Lung (tissue), 17 donors: ENCODE measurements at places on chromosomes 3 and 15. TPM values are rescaled to one million over a fixed set of nuclear protein-coding genes. Genes with fewer than 3 reads are reported as not detected.

DNA sequence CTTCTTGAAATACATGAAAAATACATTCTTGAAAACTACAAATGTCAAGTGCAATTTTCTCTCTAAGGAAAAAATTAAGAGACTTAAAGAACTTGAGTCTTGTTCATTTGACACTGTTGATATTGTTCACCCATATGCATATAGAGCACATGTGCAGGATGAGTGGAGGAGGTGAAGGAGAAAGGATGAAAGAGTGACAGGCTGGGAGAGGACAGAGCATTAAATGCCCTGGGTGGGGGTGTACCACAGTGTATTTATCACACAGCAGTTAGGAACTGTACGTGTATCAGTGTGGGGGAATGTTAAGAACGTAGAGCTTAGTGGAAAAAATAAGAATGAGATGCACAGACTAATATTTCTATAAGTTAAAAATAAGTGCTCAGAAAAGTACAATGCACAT, 45.7 kb downstream of the CTDSPL start:
- no peaks in the 10 kb centered on the region for H3K36me3 ChIP-seq
- no peak overlapping the region for H3K4me3 ChIP-seq
- no peak for DNase-seq
- no peaks in the 10 kb centered on the region for H3K27me3 ChIP-seq
- H3K4me1 ChIP-seq = peaks cover 24% of the 10 kb centered on the region
- H3K27ac ChIP-seq = no peak overlapping the region

GRCh38 chr15:52080031-52080430, 32.5 kb downstream of the BCL2L10 start:
- H3K4me1 ChIP-seq = no peaks in the 10 kb centered on the region
- H3K4me3 ChIP-seq = no peak overlapping the region
- H3K27ac ChIP-seq = no peak overlapping the region
- no peaks in the 10 kb centered on the region for H3K36me3 ChIP-seq
- DNase-seq = no peak
- no peaks in the 10 kb centered on the region for H3K27me3 ChIP-seq

GRCh38 chr3:126100269-126100633, 16.3 kb upstream of the SLC41A3 start:
- H3K27ac ChIP-seq = no peak overlapping the region
- DNase-seq = no peak
- no peak overlapping the region for H3K4me3 ChIP-seq
- H3K36me3 ChIP-seq = no peaks in the 10 kb centered on the region

GRCh38 chr3:124234852-124235252, 242.9 kb upstream of the ROPN1 start:
- peaks cover 2% of the 10 kb centered on the region for H3K36me3 ChIP-seq
- H3K27me3 ChIP-seq = no peaks in the 10 kb centered on the region
- DNase-seq = peak; percentile 25
- no peak overlapping the region for H3K27ac ChIP-seq

GRCh38 chr15:64305261-64305660, 50.7 kb downstream of the CSNK1G1 start:
- H3K27me3 ChIP-seq = no peaks in the 10 kb centered on the region
- H3K4me1 ChIP-seq = no peaks in the 10 kb centered on the region
- H3K27ac ChIP-seq = no peak overlapping the region
- H3K36me3 ChIP-seq = peaks cover 2% of the 10 kb centered on the region
- DNase-seq = no peak

DNA sequence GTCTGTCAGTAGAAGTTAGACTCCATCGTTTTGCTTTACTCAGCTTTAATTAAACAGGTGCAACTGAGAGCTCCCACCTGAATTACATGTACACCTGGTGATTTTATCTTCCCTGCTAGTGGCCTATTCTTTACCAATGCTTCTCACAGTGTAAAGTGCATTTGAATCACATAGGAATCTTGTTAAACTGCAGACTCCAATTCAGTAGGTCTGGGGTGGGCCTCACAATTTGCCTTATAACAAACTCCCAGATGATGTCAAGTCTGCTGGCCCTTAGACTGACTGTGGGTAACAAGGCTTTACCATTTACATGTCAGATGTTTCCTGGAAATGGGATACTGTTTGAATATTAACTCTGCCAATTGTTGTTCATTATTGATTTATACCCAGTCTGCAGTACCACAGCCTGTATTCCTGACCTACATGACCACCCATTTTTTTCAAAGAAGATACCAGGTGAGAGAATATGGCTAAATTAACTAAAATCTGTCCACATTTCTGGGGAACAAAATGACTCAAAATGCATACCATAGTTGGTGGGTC, 37.2 kb downstream of the CMSS1 start:
- no peaks in the 10 kb centered on the region for H3K36me3 ChIP-seq
- H3K4me3 ChIP-seq = no peak overlapping the region
- no peak for DNase-seq
- H3K27ac ChIP-seq = no peak overlapping the region

- no peaks in the 10 kb centered on the region for H3K27me3 ChIP-seq
- H3K4me1 ChIP-seq = peaks cover 37% of the 10 kb centered on the region
- DNase-seq = peak; percentile 64
- peaks cover 8% of the 10 kb centered on the region for H3K36me3 ChIP-seq
- H3K27ac ChIP-seq = peak overlapping the region; percentile 90
Observed at GRCh38 chr15:37016231-37016630, 84.1 kb downstream of the MEIS2 start.

DNA sequence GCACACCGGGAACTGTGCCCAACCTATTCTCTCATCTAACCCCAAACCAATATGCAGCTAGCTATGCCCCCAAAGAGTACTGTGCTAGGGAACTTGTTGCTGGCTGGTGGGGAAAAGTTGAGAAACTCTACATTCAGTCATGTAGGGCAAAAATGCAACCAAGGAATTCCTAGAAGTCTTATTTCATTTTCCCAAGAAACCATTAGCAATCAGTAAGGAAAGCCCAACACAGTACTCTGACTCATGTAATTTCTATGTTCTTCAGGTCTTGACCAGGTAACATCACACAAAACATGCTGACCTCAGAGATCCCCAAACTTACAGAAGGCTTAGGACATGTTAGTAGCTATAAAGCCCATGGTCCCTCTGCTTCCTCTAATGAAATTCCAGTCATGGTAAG, 52.1 kb downstream of the TASOR start:
- H3K4me1 ChIP-seq = peaks cover 4% of the 10 kb centered on the region
- no peak for DNase-seq
- no peak overlapping the region for H3K27ac ChIP-seq
- H3K27me3 ChIP-seq = no peaks in the 10 kb centered on the region
- no peak overlapping the region for H3K4me3 ChIP-seq

DNA sequence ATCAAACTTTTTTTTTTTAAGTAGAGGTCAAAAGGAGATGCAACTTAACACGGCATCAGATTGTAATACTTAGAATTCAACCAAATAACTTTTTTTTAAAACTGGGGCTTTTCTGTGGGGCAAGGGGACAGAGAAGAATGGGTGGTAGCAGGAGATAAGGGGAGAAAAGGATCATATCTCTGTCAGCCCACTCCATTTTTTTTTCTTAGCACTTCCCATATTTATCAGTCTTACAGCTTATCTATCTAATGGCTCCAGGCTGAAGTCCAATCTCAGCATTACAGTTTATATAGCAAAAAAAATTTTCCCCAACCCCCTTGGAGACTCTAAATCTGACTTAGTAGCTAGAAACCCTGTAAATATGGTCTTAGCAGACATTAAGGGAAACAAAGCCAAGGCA, 69.3 kb downstream of the PIK3R4 start:
- H3K4me1 ChIP-seq = no peaks in the 10 kb centered on the region
- H3K4me3 ChIP-seq = no peak overlapping the region
- DNase-seq = no peak
- H3K27ac ChIP-seq = no peak overlapping the region
- no peaks in the 10 kb centered on the region for H3K27me3 ChIP-seq

- no peaks in the 10 kb centered on the region for H3K4me1 ChIP-seq
- no peaks in the 10 kb centered on the region for H3K27me3 ChIP-seq
- no peaks in the 10 kb centered on the region for H3K36me3 ChIP-seq
- peak; percentile 41 for DNase-seq
Observed at GRCh38 chr3:13308380-13308801, 111.7 kb downstream of the NUP210 start.

DNA sequence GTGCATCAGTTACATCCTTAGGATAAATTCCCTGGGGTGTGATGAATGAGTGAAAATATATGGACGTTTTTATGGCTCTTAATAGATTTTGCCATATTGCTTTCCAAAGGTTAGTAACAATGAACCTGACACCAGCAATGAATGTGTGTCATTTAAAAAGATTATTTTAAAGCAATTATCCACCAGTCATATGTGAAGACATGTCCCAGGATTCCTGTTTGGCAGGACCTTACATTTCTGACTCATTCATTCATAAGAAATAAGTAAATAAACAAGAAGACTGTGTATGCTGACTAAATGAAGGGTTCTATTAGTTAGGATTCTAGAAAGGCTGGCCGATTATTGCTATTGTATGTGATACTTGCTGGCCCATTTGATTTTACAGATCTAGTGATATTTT, 201.5 kb downstream of the SOX2 start:
- H3K27me3 ChIP-seq = no peaks in the 10 kb centered on the region
- H3K4me3 ChIP-seq = no peak overlapping the region
- no peaks in the 10 kb centered on the region for H3K36me3 ChIP-seq
- no peaks in the 10 kb centered on the region for H3K4me1 ChIP-seq
- DNase-seq = no peak
- H3K27ac ChIP-seq = no peak overlapping the region

GRCh38 chr3:89506462-89507103, 399.2 kb downstream of the EPHA3 start:
- H3K27ac ChIP-seq = no peak overlapping the region
- no peak overlapping the region for H3K4me3 ChIP-seq
- DNase-seq = no peak
- H3K27me3 ChIP-seq = no peaks in the 10 kb centered on the region
- H3K4me1 ChIP-seq = no peaks in the 10 kb centered on the region
- H3K36me3 ChIP-seq = no peaks in the 10 kb centered on the region

GRCh38 chr3:46258525-46258924, 16.3 kb downstream of the CCR3 start:
- H3K27me3 ChIP-seq = peaks cover 4% of the 10 kb centered on the region
- no peak overlapping the region for H3K4me3 ChIP-seq
- no peak overlapping the region for H3K27ac ChIP-seq
- peaks cover 5% of the 10 kb centered on the region for H3K4me1 ChIP-seq
- H3K36me3 ChIP-seq = no peaks in the 10 kb centered on the region
- no peak for DNase-seq

DNA sequence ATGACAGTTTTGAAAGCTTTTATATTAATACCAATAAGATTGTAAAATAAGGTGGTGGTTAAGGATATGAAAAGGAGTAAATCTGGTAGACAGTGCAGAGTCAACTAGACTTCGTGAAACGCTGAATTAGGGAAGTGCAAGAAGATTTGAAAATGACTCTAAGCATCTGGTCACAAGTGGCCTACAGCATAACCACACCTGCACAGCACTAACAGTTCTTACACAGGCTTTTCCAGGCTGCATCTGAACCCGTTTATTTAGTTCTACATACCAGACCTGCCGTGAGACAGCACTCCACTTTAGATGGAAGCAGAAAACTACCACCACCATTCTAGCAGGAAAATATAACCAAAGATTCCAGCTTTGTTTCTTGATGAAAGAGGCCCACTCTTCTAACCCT, 1.9 kb downstream of the DMXL2 start:
- H3K27ac ChIP-seq = no peak overlapping the region
- H3K4me1 ChIP-seq = no peaks in the 10 kb centered on the region
- no peak overlapping the region for H3K4me3 ChIP-seq
- peak; percentile 18 for DNase-seq
- no peaks in the 10 kb centered on the region for H3K27me3 ChIP-seq

DNA sequence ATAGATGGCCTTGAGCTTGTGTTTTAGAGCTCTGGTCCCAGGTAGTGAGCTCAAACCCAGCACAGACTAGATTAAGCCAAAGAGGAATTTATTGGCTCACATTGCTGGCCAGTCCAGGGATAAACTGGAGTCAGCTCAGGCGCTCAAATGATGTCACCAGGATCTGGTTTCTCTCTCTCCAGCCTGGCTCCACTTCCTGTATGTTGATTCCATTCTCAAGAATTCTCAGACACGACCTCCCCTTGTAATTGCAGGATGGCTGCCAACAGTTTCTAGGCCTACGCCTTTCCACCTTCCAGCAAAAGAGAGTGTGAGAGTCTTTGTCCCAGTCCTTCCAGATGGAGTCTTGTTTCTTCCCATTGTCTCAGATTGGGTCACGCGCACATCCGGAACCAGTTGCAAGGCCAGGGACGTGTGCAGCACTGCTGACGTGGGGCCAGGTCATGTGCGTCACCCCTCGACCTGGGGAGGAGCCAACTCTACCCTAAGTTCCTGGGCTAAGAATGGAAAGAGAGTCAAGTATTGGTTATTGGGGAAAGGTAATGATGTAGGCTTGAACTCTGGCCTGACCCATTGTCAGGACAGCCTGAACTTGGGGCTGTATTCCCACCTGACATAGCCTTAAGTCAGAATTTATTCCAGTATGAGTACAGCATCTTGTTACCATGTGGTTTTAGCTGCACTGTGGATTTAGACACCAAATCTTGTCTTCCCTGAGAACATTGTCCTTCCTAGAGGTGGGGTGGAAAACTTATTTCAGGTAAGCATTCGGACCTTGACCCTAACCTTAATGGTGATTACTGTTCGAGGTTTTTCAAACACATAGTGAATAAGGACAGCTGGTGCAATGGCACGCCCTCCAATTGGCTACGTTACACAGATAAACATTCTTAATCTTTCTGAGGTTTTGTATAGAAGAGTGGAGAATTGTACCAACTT, 31.6 kb downstream of the CACNA1D start:
- no peak overlapping the region for H3K4me3 ChIP-seq
- H3K27me3 ChIP-seq = no peaks in the 10 kb centered on the region
- peak; percentile 42 for DNase-seq

DNA sequence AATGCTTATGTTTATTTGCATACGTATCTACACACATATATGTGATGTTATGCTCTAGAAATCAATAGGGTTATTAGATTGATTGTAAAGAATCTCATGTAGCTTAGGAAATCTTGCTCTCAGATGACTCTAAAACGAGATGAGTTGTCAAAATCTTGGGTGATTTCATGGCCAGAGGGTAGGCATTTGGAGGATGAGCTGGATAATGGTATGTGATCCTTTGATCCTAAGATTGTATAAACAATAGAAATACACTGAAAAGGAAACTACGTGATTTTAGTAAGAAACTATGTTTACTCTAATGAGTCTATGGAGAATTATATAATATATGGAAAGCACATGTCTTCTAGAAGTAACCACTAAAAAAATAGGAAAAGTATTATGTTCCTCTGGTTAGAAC, 676.6 kb downstream of the NSUN3 start:
- no peak overlapping the region for H3K4me3 ChIP-seq
- H3K27ac ChIP-seq = no peak overlapping the region
- DNase-seq = no peak

Gene TMEM45A
- 37.6 TPM for total RNA-seq

Gene TMEM207
- total RNA-seq = not detected

Gene TXNRD3
- 11.7 TPM for total RNA-seq

Gene CACNA1D
- 96.8 TPM for total RNA-seq

Gene CLRN1
- total RNA-seq = not detected

Gene CRABP1
- total RNA-seq = 1.1 TPM

Gene UROC1
- total RNA-seq = 0.21 TPM

Gene BCL2A1
- 27.4 TPM for total RNA-seq

Gene MINAR1
- total RNA-seq = 0.37 TPM

Gene DNAH12
- total RNA-seq = 37.8 TPM

Gene TRH
- 0.40 TPM for total RNA-seq
